Kidney (tissue), 22 donors: ENCODE measurements at places on chromosomes 3 and 15. TPM values are rescaled to one million over a fixed set of nuclear protein-coding genes. Genes with fewer than 3 reads are reported as not detected.

DNA sequence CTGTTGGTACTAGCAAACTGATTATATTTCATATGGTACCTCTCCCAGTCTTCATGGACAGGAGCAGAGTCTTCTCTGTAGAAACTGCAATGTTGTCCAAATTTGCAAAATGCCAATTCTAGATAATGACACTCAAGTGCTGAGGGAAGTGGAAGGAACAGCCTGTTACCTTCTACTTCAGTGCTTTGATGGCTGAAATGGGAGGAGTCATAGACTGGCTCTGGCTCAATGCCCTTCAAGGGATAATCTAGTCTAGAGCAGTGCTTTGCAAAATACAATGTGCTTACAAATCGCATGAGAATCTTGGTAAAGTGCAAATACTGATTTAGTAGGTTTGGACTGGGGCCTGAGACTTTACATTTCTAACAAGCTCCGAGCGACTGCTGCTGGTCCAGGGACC is 51.7 kb upstream of the ACP3 start:
- no peak for DNase-seq
- no peak overlapping the region for H3K4me3 ChIP-seq
- H3K36me3 ChIP-seq = no peaks in the 10 kb centered on the region
- H3K4me1 ChIP-seq = no peaks in the 10 kb centered on the region
- no peaks in the 10 kb centered on the region for H3K27me3 ChIP-seq
- H3K27ac ChIP-seq = no peak overlapping the region

- no peaks in the 10 kb centered on the region for H3K36me3 ChIP-seq
- H3K4me1 ChIP-seq = no peaks in the 10 kb centered on the region
- no peaks in the 10 kb centered on the region for H3K27me3 ChIP-seq
- DNase-seq = no peak
- H3K27ac ChIP-seq = no peak overlapping the region
Measured at GRCh38 chr3:46186471-46187340, 21.4 kb downstream of the CCR1 start.

GRCh38 chr15:40358471-40359353 is 693 bp downstream of the DISP2 start:
- H3K4me3 ChIP-seq = no peak overlapping the region
- DNase-seq = no peak

DNA sequence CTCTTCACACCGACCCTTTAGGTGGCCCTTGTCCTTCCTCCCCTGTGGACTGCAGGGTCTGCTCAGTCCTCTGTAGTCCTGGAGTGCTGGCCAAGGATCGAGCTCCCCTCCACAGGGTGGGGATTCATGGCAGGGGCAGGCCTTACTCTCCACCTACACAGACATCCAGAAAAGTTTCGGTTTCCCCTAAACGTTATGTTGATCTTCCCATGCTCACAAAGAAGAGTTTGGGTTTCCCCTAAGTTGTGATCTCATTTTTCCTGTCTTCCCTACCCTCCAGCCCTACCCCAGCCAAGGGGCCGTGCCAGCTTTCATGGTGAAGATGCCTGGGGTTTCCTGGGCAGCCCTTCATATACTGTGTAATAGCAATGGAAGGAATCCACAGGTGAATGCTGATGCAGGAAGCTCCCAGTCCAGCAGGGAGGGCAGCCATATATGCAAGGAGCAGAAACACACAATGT is 10.3 kb downstream of the STOML1 start:
- peaks cover 7% of the 10 kb centered on the region for H3K4me1 ChIP-seq
- peak overlapping the region; percentile 85 for H3K27ac ChIP-seq
- no peaks in the 10 kb centered on the region for H3K36me3 ChIP-seq
- H3K4me3 ChIP-seq = no peak overlapping the region

DNA sequence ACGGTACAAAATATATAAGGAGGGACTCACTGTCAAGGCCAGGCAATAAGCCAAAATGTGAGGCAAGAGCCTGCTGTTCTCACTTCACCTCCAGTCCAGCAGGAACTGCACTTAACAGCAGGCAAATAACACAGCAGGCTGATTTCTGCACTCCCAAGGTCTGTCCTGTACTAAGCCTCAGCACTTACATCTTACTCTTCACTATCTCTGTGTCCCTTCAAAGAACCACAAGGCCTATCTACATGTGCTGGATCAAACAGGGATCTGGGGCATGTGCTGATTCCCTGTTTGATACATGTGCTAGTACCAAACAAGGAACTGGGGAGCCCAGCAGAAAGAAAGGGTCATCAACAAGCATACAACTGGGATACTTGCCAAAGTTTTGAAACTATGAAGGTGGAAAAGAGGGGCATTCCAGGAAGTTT is 22.2 kb downstream of the UACA start:
- H3K4me3 ChIP-seq = no peak overlapping the region
- H3K4me1 ChIP-seq = peaks cover 9% of the 10 kb centered on the region
- DNase-seq = no peak
- H3K27ac ChIP-seq = peak overlapping the region; percentile 54

DNA sequence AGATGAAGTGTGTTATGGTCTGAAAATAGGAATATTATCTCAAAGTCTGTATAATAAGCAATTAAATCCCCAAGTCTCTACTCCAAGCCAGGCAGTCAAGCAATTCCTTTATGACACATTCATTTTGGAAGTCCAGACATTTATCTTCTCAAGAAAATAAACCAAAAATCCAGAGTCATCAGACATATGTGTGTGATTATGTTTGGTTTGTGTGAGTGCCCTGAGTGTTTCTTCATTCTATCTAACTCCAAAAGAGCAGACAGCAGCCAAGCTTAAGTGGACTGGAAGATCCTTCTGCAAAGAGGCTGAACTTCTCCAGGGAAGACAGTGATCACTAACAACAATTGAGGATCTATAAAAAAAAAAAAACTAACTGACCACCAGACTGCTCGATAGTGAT is 239.8 kb downstream of the STAG1 start:
- H3K4me1 ChIP-seq = no peaks in the 10 kb centered on the region
- no peak for DNase-seq
- no peaks in the 10 kb centered on the region for H3K36me3 ChIP-seq
- H3K4me3 ChIP-seq = no peak overlapping the region
- no peaks in the 10 kb centered on the region for H3K27me3 ChIP-seq
- H3K27ac ChIP-seq = no peak overlapping the region

GRCh38 chr3:18841422-18842343 is 306.6 kb upstream of the KCNH8 start:
- H3K36me3 ChIP-seq = no peaks in the 10 kb centered on the region
- H3K27me3 ChIP-seq = no peaks in the 10 kb centered on the region
- DNase-seq = no peak
- no peaks in the 10 kb centered on the region for H3K4me1 ChIP-seq
- H3K27ac ChIP-seq = no peak overlapping the region

GRCh38 chr3:177197727-177198460 is 612 bp upstream of the TBL1XR1 start:
- H3K4me1 ChIP-seq = peaks cover 8% of the 10 kb centered on the region
- H3K27ac ChIP-seq = peak overlapping the region; percentile 95
- H3K27me3 ChIP-seq = no peaks in the 10 kb centered on the region

DNA sequence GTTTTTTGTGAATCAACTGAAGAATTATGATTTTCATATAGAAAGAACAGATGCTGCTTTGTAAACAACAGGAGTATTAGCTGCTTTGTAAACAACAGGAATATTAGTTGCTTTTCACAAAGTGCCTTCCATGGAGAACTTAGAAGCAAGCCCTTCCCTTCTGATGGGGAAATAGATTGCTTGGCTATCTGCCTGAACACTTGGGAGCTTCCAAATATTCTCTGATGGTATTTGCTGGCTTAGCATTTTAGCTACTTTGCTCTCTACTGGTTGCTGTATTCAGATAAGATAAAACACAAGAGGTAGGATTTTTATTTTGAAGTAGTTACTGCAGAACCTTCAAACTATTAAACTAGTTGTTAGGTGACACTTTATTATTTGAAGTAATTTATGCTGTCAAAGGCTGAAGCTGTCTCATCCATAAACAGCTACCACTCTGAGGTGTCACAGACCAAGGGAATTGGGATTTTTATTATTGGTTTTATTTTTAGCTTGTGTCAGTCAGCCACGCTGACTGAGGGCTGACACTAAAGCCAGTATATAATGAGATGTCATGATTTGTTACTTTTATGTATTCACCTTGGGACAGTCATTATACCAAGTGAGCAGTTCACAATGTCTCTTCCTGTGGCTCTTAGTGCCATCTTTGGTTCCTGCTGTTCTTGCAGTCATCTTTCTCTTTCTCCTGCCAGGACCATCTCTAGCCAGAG is 50.0 kb downstream of the ZIC1 start:
- no peak overlapping the region for H3K27ac ChIP-seq
- no peak for DNase-seq
- no peaks in the 10 kb centered on the region for H3K27me3 ChIP-seq
- no peak overlapping the region for H3K4me3 ChIP-seq
- no peaks in the 10 kb centered on the region for H3K36me3 ChIP-seq

GRCh38 chr3:148319161-148319915 is 378.4 kb upstream of the AGTR1 start:
- DNase-seq = no peak
- no peak overlapping the region for H3K4me3 ChIP-seq
- no peaks in the 10 kb centered on the region for H3K27me3 ChIP-seq
- no peak overlapping the region for H3K27ac ChIP-seq

DNA sequence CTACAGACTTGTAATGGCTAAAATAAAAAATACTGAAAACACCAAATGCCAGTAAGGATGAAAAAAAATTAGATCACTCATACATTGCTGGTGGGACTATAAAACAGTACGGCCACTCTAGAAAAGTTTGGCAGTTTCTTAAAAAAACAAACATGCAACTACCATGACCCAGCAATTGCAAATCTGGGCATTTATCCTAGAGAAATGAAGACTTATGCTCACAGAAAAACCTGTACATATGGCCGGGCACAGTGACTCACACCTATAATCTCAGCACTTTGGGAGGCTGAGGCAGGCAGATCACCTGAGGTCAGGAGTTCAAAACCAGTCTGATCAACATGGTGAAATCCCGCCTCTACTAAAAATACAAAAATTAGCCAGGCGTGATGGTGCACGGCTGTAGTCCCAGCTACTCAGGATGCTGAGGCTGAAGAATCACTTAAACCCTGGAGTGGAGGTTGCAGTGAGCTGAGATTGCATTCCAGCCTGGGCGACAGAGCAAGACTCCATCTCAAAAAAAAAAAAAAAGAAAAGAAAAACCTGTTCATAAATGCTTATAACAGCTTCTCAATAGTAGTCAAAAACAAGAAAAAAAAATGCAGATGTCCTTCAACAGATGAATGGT is 5.6 kb downstream of the TP53BP1 start:
- H3K4me1 ChIP-seq = peaks cover 5% of the 10 kb centered on the region
- DNase-seq = no peak
- H3K4me3 ChIP-seq = no peak overlapping the region
- H3K36me3 ChIP-seq = peaks cover 6% of the 10 kb centered on the region

DNA sequence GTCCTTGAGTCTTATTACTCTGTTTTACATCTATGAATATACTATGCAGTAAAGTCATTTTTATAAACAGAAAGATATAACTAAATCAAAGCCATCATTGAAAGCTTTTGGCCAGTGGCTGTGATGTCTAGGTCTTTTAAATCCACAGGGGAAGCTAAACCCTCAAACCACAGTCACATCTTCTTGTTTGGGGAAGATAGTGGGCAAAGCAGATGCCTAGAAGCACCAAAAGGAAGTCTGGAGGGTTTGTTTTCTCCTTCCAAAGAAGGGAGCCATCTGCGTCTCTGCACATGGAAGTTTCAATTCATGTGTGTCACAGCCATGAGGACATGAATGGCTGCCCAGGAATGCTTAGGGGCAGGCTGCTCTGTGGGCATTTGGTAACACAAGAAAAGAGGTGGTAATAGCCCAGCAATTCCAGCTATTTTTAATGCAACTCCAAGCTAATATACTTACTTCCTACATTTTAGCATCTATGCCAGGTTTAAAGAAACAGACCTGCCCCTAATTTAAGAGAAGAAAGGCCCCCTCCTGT is 322.2 kb downstream of the SLC9A9 start:
- H3K27me3 ChIP-seq = no peaks in the 10 kb centered on the region
- H3K4me3 ChIP-seq = no peak overlapping the region
- DNase-seq = peak; percentile 60
- no peak overlapping the region for H3K27ac ChIP-seq

DNA sequence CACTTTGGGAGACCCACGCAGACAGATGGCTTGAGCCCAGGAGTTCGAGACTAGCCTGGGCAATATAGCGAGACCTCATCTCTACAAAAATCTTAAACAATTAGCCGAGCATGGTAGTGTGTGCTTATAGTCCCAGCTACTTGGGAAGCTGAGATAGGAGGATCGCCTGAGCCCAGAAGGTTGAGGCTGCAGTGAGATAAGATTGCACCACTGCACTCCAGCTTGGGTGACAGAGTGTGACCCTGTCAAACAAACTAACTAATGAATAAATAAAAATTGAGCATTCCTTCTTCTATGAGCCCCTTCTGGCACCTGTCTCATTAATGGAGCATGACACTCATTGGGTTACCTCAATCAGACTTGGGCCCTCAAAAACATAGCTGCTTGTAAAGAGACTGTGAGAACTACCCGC is 7.5 kb downstream of the ZDHHC3 start:
- no peak overlapping the region for H3K27ac ChIP-seq
- H3K27me3 ChIP-seq = no peaks in the 10 kb centered on the region
- no peak for DNase-seq
- no peaks in the 10 kb centered on the region for H3K4me1 ChIP-seq
- no peak overlapping the region for H3K4me3 ChIP-seq
- H3K36me3 ChIP-seq = no peaks in the 10 kb centered on the region

GRCh38 chr3:47347217-47347801 is 33.5 kb upstream of the PTPN23 start:
- no peaks in the 10 kb centered on the region for H3K27me3 ChIP-seq
- H3K36me3 ChIP-seq = peaks cover 13% of the 10 kb centered on the region
- no peak for DNase-seq
- H3K4me1 ChIP-seq = no peaks in the 10 kb centered on the region
- H3K4me3 ChIP-seq = no peak overlapping the region

DNA sequence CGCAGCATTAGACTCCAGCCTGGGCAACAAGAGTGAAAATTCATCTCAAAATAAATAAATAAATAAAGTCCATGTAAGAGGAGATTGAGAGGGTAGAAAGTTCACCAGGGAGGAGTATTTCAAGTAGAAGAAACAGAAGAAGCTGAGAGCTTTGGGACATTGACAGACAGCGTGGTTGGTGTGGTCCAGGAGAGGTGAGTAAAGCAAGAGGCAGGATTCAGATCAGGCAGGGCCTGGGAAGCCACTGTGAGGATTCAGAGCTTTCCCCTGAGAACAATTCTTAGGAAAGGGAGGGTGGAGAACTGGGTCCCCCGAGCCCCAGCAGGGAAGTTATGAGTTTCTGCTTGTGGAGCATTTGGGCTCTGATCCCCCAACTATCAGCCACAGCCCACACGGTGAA is 54.2 kb upstream of the AMOTL2 start:
- no peaks in the 10 kb centered on the region for H3K36me3 ChIP-seq
- H3K4me1 ChIP-seq = no peaks in the 10 kb centered on the region
- no peak overlapping the region for H3K4me3 ChIP-seq
- no peak overlapping the region for H3K27ac ChIP-seq
- no peaks in the 10 kb centered on the region for H3K27me3 ChIP-seq

GRCh38 chr3:9793161-9793781 is 389 bp downstream of the ARPC4 start:
- H3K27ac ChIP-seq = peak overlapping the region; percentile 99
- peak overlapping the region; percentile 98 for H3K4me3 ChIP-seq
- H3K27me3 ChIP-seq = no peaks in the 10 kb centered on the region
- peaks cover 19% of the 10 kb centered on the region for H3K4me1 ChIP-seq
- DNase-seq = peak; percentile 31

GRCh38 chr15:48432688-48433087 is 101.5 kb downstream of the DUT start:
- peaks cover 4% of the 10 kb centered on the region for H3K36me3 ChIP-seq
- H3K4me1 ChIP-seq = no peaks in the 10 kb centered on the region
- no peak overlapping the region for H3K27ac ChIP-seq
- no peak for DNase-seq
- no peak overlapping the region for H3K4me3 ChIP-seq

The CCR1 gene
- 13.8 TPM for total RNA-seq

The XCR1 gene
- 1.4 TPM for total RNA-seq

The PLSCR5 gene
- not detected for total RNA-seq

The MITF gene
- total RNA-seq = 52.6 TPM

The GHSR gene
- total RNA-seq = not detected
